Naive thymus-derived CD4-positive, alpha-beta T cell (primary cell): ENCODE measurements at places on chromosomes 4 and X. TPM values are rescaled to one million over a fixed set of nuclear protein-coding genes. Genes with fewer than 3 reads are reported as not detected.

- DNase-seq: no peak
Observed at GRCh38 chr4:1239141-1239949, 9.6 kb downstream of the CTBP1 start.

The MAPK10 gene
- not detected for polyA plus RNA-seq

DNA sequence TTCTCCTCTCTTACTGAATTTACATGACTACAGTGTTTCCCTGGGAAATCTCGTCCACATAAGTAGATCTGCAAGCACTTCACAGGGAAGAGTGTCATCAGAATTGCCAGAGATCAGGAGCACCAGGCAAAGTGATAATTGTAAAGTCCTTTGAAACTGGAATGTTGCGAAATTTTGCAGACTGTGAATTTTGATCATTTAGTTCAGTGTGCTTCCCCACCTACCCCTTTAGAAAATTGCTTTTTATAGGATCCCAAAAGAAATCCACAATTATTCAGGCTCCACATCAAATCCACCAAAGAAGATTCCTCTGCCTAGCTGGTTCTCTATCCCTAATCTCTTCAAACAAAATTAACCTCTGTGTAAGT lies 10.2 kb downstream of the PTCHD1 start:
- DNase-seq: no peak

- DNase-seq: no peak
Observed at GRCh38 chrX:43313035-43313434, 343.1 kb upstream of the MAOA start.

The RTL3 gene
- not detected for polyA plus RNA-seq

The NR0B1 gene
- polyA plus RNA-seq: not detected

DNA sequence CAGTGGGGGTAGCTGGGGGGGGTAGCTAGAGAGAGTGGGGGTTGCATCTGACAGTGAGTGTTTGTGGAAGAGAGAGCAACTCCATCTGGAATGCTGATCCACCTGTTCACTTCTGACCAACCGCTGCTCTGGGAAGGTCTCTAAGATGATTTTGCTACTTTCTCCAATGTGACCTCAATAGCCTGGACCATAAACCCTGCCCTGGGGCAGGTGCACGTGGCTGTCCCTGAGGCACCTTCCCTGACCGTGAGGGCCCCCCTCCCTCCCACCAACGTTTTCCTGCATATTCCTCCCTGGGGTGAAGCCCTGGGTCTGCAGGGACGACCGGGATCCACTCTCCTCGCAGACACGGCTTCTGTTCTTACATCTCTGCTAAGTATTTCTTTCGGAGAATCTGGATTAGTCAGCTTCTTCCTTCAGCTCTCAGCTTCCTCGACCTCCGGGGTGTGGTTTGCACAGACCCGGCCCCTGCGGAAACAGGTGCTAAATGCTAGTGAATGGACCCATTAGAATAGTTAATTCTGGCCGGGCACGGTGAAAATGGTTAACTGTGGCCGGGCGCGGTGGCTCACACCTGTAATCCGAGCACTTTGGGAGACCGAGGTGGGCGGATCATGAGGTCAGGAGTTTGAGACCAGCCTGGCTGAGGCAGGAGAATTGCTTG lies 21.4 kb upstream of the PLCXD1 start:
- no peak for DNase-seq

GRCh38 chrX:40483502-40483901 lies 97.3 kb upstream of the ATP6AP2 start:
- no peak for DNase-seq

- DNase-seq: no peak
Observed at GRCh38 chr4:89928838-89929237, 34.2 kb downstream of the MMRN1 start.

DNA sequence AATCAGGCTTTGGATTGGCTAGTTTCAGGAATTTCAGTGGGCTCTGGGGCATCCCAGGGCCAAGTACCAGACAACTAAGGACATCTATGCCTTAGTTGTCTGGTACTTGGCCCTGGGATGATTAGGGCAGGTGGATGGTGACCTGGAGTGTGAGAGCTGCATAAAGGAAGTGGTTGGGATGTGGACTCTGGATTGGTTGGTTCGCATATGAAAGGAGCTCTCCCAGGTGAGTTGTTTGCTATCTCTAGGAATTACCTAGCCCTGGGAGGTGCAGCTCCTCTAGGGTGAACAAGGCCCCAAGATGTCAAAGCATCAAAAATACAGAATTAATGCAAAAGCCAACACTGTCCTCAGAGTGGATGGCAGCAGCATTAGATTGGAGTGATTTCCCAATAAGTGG lies 109.6 kb downstream of the NHS start:
- DNase-seq: no peak

- no peak for DNase-seq
Observed at GRCh38 chrX:1397001-1397400, 5.1 kb upstream of the SLC25A6 start.
